Stomach (tissue), 19 donors: ENCODE measurements at places on chromosomes 4 and X. TPM values are rescaled to one million over a fixed set of nuclear protein-coding genes. Genes with fewer than 3 reads are reported as not detected.

- DNase-seq = no peak
- no peak overlapping the region for H3K27ac ChIP-seq
- no peaks in the 10 kb centered on the region for H3K36me3 ChIP-seq
- no peaks in the 10 kb centered on the region for H3K27me3 ChIP-seq
Observed at GRCh38 chrX:71657267-71657666, 10.1 kb upstream of the LOC101059915 start.

DNA sequence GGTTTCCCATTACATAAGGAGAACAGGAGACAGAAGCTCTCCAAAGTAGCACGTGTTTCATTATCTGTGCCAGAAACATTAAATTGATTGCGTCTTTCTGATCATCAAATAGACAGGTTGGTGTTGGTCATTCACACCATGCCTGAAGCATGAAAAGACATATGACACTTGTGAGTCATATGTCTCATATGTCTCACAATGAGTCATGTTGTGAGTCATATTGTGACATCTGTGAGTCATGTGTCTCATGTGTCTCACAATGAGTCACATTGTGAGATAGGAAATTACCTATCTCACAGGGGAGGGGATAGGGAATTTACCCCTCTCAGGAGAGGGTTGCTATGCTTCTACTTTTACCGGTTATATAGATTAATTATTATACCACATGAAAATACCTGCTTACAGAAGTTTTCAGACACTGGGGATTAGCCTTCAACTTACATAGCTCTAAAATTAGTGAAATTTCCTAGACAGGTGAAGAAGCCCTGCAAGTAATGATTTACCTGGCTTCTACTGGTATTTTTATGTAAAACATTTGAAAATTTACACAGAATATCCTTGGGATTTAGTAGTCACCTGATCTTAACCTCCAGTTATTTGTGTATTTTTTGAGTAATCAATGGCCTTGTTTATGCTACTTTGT is 80.8 kb downstream of the NPFFR2 start:
- H3K27ac ChIP-seq = no peak overlapping the region
- DNase-seq = no peak
- H3K4me1 ChIP-seq = no peaks in the 10 kb centered on the region
- H3K27me3 ChIP-seq = no peaks in the 10 kb centered on the region
- H3K4me3 ChIP-seq = no peak overlapping the region

GRCh38 chr4:15794905-15795304 is 16.8 kb downstream of the CD38 start:
- no peak for DNase-seq
- no peak overlapping the region for H3K27ac ChIP-seq
- H3K4me3 ChIP-seq = no peak overlapping the region
- no peaks in the 10 kb centered on the region for H3K36me3 ChIP-seq
- no peaks in the 10 kb centered on the region for H3K4me1 ChIP-seq

- DNase-seq = no peak
- no peaks in the 10 kb centered on the region for H3K27me3 ChIP-seq
- H3K27ac ChIP-seq = no peak overlapping the region
- no peaks in the 10 kb centered on the region for H3K36me3 ChIP-seq
- no peak overlapping the region for H3K4me3 ChIP-seq
Observed at GRCh38 chr4:36779601-36780000, 464.9 kb upstream of the NWD2 start.

GRCh38 chrX:132810964-132811712 is 147.3 kb downstream of the HS6ST2 start:
- no peaks in the 10 kb centered on the region for H3K27me3 ChIP-seq
- no peak for DNase-seq
- no peaks in the 10 kb centered on the region for H3K4me1 ChIP-seq
- no peaks in the 10 kb centered on the region for H3K36me3 ChIP-seq
- H3K27ac ChIP-seq = no peak overlapping the region

DNA sequence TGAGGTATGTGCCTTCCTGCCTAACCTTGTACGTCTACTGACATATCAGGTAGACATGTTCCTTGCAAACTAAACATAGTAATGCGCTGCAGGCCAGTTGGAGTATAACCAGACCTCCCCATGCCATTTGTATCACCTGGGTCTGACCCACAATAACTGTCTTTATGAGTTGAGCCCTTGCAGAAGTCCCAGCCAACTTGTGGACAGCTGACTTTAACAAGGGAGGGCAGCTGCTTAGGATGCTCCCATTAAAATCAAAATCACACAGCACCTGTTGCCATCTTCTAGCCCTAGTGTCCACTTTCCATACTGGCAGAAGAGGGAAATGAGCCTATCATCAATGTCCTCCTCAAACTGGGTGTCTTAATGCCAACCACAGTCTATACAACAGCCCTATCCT is 41.6 kb downstream of the KANTR start:
- no peaks in the 10 kb centered on the region for H3K36me3 ChIP-seq
- H3K4me3 ChIP-seq = no peak overlapping the region
- peaks cover 3% of the 10 kb centered on the region for H3K27me3 ChIP-seq
- no peak for DNase-seq
- no peak overlapping the region for H3K27ac ChIP-seq
- H3K4me1 ChIP-seq = no peaks in the 10 kb centered on the region

- peak; percentile 89 for DNase-seq
- no peaks in the 10 kb centered on the region for H3K4me1 ChIP-seq
Observed at GRCh38 chrX:2928191-2928582, 952 bp downstream of the ARSD start.

- H3K4me1 ChIP-seq = no peaks in the 10 kb centered on the region
- DNase-seq = no peak
- H3K36me3 ChIP-seq = no peaks in the 10 kb centered on the region
- no peak overlapping the region for H3K27ac ChIP-seq
- H3K27me3 ChIP-seq = peaks cover 3% of the 10 kb centered on the region
- no peak overlapping the region for H3K4me3 ChIP-seq
Observed at GRCh38 chrX:100850317-100850716, 23.8 kb downstream of the NOX1 start.

DNA sequence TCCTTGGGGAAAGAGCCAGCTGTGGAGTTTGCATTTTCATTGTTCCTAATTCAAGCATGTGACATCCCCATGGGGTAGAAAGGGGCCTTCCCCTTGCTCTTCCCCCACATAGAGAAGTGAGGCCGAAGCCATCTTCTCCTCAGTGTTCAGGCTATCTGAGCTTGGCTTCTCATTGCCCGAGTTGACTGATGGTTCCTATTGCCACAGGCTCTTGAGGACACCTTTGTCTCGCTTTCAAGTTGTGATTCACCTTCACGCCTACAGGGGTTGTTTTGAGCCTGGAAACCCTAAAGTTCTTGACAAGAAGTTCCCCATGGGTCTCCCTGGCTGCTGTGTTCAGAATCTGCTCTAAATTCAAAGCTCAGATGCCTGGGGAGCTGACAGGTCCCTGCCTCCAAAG is 25.0 kb downstream of the CCNQ start:
- H3K27ac ChIP-seq = no peak overlapping the region
- H3K4me3 ChIP-seq = no peak overlapping the region
- peaks cover 15% of the 10 kb centered on the region for H3K27me3 ChIP-seq
- no peaks in the 10 kb centered on the region for H3K4me1 ChIP-seq

- DNase-seq = no peak
- peaks cover 37% of the 10 kb centered on the region for H3K4me1 ChIP-seq
- no peaks in the 10 kb centered on the region for H3K36me3 ChIP-seq
- H3K27me3 ChIP-seq = no peaks in the 10 kb centered on the region
- H3K4me3 ChIP-seq = no peak overlapping the region
Observed at GRCh38 chr4:57074744-57075143, 35.4 kb downstream of the IGFBP7 start.

DNA sequence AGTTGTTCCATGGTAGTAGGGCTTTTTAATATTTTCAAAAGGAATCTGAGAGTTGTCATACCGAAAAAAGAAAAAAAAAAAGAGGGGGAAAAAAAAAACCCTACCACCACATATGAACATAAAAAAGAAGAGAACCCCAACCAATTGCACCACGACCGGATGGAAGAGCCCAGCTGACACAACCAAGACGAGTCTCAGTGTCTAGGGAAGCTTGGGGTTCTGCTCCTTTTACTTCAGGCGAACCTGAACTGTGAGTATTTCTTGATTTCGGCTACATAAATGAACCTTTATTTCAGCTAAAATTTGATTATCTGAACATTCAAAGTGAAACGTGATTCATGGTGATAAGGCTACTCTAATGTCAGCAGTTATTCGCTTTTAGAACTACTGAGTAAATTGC is at the start of gene GPR34:
Gene GPR34, plus strand, starts transcription at position 139 of the 400 bp plus-strand sequence. CDS start 6,661 bp downstream, outside the sequence.
- no peaks in the 10 kb centered on the region for H3K27me3 ChIP-seq
- no peak within 1 kb of the TSS for H3K27ac ChIP-seq
- H3K4me1 ChIP-seq = peaks cover 10% of the 10 kb centered on the region
- no peaks in the 10 kb centered on the region for H3K36me3 ChIP-seq
- no peak within 1 kb of the TSS for H3K4me3 ChIP-seq

DNA sequence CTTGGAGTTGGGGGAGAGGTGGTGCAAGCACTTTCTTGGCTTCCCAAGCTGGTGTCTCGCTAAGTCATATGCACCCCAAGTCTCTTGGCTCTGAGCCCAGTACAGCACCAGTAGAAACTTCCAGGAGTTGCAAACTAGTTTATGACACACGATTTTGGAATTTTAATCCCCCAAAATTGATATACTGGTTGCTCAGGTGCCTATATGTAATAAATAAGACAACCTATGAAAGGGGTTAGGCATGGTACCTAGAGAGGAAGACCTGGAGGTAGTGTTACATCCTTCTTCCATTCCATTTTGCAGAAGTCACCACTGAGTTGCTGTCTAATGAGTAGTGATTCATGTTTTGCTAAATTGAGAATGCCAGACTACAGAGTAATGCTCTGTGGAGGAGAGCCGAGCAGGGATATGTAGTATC is 4.3 kb upstream of the SLC4A4 start:
- H3K4me1 ChIP-seq = peaks cover 30% of the 10 kb centered on the region
- no peak for DNase-seq
- H3K4me3 ChIP-seq = no peak overlapping the region
- no peaks in the 10 kb centered on the region for H3K36me3 ChIP-seq

- no peaks in the 10 kb centered on the region for H3K36me3 ChIP-seq
- H3K27ac ChIP-seq = no peak overlapping the region
Observed at GRCh38 chrX:155778844-155779553, 102.1 kb upstream of the VAMP7 start.

DNA sequence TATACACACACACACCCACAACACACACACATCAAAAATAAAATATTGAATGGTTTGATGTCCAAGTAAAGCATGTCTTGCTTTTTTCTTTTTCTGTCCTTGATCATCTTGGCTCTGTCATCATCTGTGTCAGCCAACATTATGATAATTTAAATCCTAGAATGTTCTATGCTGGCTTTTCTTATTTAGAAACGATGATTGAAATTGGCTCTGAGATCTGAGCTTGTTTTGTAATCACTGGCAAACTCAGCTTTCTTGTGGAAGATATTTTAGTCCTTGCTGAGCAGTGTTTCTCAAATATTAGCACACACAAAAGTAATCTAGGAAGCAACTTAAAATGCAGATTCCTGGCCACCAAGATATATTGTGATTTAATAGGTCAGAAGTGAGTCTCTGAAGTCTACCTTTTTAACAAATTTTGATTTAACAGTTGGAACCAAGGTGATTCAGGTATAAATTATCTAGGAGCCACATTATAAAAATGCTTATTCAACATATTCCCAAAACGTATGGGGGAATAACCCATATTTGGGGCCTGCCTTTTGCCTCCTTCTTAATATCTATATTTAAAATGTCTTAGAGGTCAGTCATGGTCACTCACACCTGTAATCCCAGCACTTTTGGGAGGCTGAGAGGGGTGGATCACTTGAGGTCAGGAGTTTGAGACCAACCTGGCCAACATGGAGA is 24.0 kb upstream of the DSPP start:
- no peaks in the 10 kb centered on the region for H3K36me3 ChIP-seq
- H3K4me1 ChIP-seq = no peaks in the 10 kb centered on the region
- H3K4me3 ChIP-seq = no peak overlapping the region
- H3K27me3 ChIP-seq = no peaks in the 10 kb centered on the region

DNA sequence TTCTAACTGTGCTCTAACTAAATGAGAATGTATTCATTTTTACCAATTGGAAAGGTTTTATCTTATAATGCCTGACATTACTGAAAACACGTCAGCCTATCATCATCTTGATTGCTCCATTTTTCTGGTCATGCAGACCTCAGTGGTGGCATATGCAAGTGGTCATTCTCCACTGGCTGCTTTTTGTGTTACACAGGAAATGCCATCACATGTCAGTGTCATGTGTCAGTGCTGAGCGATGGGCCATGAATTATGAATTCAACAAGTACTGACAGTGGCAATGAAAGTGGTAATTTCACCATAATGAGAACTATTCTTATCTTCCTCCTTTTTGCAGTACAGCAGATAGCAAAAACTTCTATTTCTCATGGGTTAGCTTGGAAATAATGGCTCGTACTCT is 190.5 kb downstream of the PACRGL start:
- H3K36me3 ChIP-seq = no peaks in the 10 kb centered on the region
- no peak overlapping the region for H3K27ac ChIP-seq
- H3K4me3 ChIP-seq = no peak overlapping the region
- DNase-seq = no peak
- no peaks in the 10 kb centered on the region for H3K4me1 ChIP-seq

DNA sequence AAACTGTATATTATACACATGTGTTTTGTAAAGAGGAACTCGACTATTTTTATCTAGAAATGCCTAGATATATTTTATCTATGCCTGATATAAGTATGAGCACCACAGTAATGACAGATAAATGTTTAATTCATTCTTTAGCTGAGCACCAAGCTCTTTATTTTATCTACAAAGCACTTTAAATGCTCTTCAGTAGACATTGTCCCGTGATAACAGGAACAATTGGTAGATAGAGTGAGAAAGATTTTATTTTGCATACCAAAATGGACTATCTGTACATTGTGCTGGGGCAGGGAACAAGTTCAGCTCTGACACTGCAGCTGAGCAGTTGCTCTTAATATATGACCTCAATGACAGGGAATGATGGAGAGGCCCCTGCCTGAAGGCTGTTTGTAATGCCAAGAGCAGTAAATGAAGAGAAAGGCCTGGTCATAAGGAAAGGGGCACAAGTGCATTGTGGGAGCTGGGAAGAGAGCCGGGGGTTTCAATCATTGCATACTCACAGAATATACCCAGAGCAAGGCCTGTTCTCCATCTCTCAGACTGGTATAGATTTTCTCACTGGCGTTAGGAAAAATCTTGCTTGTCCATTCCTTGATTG is 57.3 kb downstream of the SEPTIN11 start:
- DNase-seq = no peak
- no peak overlapping the region for H3K4me3 ChIP-seq
- H3K36me3 ChIP-seq = peaks cover 6% of the 10 kb centered on the region

DNA sequence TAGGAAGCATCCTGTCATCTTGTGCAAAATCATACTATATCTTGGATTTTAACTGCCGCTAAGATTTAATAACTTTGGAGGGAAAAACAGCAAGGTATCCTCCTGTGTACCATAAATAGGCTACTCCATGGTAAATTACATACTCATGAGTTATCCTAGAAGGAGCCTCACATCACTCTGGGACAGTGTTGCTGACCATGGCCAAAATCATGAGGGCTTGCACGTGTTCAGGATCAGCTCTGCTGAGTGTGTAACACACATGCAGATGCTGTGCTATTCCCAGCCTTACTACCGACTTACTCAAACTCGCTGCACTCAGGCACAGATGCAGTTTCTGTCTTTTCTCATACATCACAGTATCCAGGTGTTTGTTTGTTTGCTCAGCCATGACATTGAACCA is 56.6 kb downstream of the DKK2 start:
- DNase-seq = no peak
- H3K36me3 ChIP-seq = no peaks in the 10 kb centered on the region
- H3K27ac ChIP-seq = no peak overlapping the region
- no peaks in the 10 kb centered on the region for H3K27me3 ChIP-seq
- no peak overlapping the region for H3K4me3 ChIP-seq

TMEM184C gene
- total RNA-seq = 28.1 TPM

CRMP1 gene
- not detected for total RNA-seq

ATP1B4 gene
- total RNA-seq = not detected

GPR119 gene
- total RNA-seq = not detected

POU3F4 gene
- total RNA-seq = not detected

FMR1 gene
- 87.2 TPM for total RNA-seq

DMD gene
- 117 TPM for total RNA-seq

SPIN2A gene
- total RNA-seq = 0.87 TPM

FSTL5 gene
- total RNA-seq = not detected

CPZ gene
- not detected for total RNA-seq
